Inflammatory macrophage treated with lipopolysaccharide for 1 hour (primary cell): ENCODE measurements at places on chromosomes 12 and 14.

DNA sequence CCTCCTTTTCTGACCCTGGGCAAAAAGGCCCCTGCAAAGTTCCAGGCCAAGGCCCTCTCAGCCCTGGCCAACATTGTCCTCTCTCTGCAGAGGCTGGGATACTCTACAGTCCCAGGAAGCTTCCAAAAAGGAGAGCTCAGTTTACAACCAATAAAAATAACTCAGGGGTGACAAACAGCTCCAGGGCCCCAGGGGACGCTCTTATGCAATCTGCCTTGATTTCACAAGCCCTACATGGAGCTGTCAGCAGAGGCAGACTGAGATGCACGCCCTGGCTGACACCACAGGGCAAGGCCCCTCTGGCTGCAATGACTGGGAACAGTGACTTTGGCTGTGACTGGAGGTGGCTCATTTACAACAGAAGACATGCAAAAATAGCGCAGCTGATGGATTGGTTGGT, 129.0 kb upstream of the MED13L start:
- DNase-seq = peak; percentile 92

- DNase-seq = no peak
These were observed 194.4 kb downstream of the EFCAB11 start for GRCh38 chr14:89760086-89760485.

- DNase-seq = peak; percentile 87
These were observed 1.4 kb upstream of the FOS start for GRCh38 chr14:75277008-75277814.

DNA sequence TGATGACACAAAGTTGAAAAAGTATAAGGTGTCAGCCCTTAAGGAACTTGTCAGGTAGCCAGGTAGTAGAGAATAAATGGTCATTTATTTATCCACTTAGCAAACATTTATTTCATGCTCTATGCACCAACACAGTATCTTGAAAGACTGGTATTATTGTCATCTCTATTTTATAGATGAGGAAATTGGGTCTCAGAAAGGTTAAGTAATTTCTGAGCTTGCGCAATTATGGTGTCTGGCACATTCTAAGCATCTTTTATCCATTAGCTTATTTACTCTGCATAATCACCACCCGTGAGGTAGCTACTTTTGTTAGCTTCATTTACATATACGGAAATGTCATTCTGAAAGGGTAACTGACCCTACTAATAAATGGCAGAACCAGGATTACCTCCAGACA, 2.5 kb upstream of the UTP20 start:
- DNase-seq = no peak

DNA sequence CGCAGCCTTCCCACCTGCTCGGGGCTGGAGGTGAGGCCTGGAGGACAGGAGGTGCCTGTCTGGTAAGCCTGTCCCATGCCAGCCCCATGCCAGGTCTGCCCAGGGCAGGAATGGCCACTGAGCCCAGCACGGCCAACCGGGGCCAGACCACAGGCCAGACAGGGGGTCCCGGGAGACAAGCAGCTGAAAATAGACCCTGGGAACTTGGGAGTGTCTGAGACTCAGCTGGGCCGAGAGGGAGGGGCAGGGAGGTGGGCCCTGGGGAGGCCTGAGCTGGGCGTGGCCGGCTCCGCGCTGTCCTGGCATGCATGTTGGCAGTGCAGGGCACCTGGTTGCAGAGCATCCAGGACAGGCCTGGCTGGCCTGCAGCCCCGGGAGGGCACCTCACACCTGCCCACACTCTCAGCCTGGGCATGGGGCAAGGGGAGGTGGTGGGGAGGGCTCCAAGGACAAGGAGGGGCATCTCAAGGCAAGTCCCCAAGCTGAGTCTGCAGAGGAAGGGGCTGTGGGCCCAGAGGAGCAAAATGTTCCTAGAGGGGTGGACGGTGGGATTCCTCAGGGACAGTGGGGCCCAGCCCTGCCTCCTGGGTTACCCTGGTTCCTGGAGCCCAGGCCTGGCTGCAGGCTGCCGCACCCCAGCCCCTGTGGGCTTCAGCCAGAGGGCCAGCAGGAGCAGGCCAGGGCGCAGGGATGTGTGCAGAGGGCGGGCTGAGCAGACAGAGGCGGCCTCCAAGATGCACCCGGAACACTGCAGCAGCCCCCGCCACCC, 3.2 kb upstream of the CRIP1 start:
- DNase-seq = no peak

- DNase-seq = no peak
These were observed 81.7 kb downstream of the EEA1 start for GRCh38 chr12:92847368-92847767.

DNA sequence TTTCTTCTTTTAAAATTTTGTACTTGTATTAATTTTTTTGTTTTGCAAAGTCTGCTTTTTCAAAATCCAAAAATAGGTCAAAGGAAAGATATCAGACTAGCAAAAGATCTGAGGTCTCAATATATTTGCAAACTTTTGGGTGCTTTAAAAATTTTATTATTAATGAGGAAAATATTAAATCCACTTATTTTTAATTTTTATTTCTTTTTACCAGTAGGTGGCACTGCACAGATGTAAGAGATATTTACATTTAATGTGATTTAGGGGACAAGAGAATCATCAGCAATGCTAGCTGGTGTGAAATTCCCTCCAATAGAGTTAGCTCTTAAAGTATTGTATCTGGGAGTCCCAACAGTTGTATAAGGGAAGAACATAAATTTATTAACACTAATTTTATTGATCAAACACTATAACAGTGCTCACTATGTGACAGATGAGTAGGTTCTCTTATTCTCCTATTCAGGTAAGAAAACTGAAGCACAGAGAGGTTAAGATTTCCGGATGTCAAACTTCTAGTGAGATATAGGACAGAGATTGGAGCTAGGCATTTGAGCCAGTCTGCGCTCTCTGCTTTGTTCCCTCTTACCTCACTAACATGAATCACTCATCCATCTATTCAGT, 30.5 kb downstream of the ALX1 start:
- DNase-seq = peak; percentile 24

DNA sequence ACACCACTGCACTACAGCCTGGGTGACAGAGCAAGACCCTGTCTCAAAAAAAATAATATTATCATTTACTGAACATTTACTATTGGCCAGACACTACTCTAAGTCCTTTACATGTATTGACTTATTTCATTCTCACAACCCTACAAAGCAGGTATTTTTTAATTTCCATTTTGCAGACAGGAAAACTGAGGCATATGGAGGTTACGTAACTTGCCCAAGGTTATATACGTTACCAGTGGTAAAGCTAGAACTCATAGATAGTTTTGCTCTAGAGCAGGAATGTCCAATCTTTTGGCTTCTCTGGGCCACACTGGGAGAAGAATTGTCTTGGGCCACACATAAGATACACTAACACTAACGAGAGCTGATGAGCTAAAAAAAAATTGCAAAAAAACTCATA, 5.7 kb downstream of the L3HYPDH start:
- DNase-seq = no peak

DNA sequence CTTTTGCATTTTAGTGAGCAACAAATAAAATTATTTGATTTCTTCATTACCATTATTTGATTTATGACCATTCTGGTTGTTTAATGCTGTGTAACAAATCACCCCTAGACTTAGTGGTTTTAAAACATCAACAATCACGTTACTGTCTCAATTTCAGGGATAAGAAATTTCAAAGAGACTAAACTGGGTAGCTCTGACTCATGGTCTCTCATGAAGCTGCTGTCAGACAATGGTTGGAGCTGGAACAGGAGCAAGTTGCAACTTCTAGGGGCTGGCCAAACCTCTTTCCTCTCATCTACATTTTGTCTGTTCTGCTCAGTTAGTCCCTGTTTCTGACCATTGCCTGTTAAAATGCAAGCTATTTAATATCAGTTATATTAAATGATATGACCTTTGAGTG, 517.0 kb downstream of the KCNH5 start:
- DNase-seq = no peak

GRCh38 chr12:108884116-108885012, 4.5 kb downstream of the DAO start:
- peak; percentile 95 for DNase-seq

GRCh38 chr12:89073027-89073398, 279.3 kb downstream of the DUSP6 start:
- no peak for DNase-seq

DNA sequence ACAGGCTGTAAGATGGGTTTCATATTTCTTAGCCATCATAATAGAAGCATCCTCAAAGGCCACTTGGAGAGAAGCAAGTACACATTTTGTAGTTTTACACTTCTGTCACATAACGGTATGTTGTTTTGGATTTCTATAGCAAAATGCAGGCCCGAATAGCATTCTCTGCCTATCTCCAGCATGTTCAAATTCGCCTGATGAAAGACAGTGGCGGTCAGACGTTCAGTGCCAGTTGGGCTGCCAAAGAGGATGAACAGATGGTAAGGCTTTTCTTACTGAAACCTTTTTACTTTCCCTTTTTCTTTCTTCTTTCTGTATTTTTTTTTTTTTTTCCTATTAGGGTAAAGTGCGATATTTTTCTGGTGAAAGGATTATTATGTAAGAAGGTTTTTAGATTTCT, 110.5 kb downstream of the TTLL5 start:
- DNase-seq = no peak

DNA sequence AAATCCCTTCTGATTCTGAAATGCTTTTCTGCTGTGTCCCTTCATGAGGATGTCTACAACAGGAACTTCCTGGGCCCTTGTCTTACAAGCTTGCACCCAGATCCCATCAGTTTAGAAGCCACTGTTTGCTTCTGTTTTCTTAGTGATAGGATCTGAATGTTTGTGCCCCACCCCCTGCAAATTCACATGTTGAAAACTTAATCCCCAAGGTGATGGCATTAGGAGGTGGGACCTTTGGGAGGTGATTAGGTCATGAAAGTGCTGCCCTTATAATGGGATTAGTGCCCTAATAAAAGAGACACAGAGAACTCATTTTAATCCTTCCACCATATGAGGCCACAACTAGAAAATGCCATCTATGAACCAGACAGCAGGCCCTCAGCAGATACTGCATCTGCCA, 36.0 kb upstream of the GNPNAT1 start:
- no peak for DNase-seq

- no peak for DNase-seq
These were observed 31.0 kb downstream of the DRAM1 start for GRCh38 chr12:101908395-101908794.

- DNase-seq = no peak
These were observed 4.8 kb upstream of the RAB35 start for GRCh38 chr12:120121343-120121742.

- DNase-seq = peak; percentile 28
These were observed 565 bp downstream of the SPRYD3 start for GRCh38 chr12:53078425-53079225.

DNA sequence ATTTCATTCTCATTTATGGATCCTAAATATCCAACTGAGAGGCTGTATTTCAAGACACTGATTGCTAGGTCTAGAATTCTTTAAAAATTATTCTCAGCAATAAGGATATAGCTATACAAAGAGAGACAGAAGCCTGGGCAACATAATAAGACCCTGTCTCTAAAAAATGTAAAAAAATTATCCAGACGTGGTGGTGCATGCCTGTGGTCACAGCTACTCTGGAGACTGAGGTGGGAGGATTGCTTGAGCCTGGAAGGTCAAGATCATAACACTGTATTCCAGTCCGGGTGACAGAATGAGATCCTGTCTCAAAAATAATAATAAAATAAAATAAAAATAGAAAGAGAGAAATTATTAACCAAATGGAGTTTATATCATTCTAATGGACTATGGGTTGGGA, 20.6 kb upstream of the ARID2 start:
- no peak for DNase-seq

GRCh38 chr14:74084277-74085046, at the start of the genes ALDH6A1 and LIN52:
ALDH6A1 (minus strand) TSS chr14:74084453; CDS start chr14:74084394, 59 bp downstream.
LIN52 (plus strand) TSS chr14:74084956; CDS start chr14:74084975, 19 bp downstream.
- peak; percentile 100 for DNase-seq

DNA sequence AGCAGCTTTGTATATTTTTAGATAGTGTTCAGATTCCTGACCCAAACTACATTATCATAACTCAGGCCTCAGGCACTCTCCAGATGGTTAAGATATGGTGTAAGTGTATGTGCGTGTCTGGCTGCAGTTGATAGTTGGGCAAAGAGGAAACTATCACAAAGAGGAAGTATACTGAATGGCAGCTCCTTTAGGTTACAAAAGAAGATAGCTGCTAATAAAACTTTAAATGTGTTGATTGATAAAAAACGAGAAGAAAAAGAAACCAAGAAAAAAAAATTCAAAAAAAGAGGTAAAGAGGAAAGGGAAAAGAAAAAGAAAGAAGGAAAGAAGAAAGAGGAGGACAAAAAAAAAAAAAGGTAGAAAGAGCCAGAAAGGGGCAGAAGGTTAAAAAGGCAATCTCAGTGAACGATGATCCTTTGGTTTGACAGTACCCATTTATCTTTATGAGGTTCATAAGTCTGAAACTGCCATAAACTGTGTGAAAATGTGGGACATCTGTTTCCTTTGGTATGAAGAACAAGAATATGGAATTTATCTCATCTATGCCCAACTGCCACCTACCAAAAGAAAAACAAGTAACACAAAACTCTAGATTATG, 42.2 kb downstream of the TAOK3 start:
- DNase-seq = peak; percentile 77

DNA sequence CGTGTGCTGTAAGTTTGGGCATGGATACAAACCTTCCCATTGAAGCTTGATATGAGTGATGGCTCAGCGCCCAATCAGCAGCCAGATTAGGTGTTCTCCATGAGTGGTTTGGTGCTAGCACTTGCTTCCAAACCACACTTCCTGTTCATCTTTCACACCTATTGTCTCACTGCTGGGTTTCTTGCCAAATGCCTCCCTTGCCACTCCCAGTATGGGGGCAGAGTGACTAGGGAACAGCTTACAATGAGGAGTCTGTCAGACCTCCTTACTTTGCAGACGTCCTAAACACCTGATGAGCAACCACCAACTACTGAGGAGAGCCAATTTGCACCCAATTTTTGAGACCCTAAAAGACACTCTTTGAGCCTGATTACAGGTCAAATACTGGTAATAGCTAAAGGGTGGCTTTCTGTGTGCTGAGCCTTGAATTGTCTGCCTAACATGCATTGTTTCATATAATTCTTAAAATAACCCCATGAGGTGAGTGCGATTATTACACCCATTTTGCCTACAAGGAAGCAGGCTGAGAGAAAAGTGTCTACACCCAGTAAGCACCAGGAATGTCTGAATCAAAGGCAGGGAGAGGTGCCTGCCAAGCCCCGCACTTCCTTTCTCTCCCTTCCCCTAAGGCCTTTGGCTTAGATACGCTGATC, 48.4 kb upstream of the FOS start:
- DNase-seq = peak; percentile 45

DNA sequence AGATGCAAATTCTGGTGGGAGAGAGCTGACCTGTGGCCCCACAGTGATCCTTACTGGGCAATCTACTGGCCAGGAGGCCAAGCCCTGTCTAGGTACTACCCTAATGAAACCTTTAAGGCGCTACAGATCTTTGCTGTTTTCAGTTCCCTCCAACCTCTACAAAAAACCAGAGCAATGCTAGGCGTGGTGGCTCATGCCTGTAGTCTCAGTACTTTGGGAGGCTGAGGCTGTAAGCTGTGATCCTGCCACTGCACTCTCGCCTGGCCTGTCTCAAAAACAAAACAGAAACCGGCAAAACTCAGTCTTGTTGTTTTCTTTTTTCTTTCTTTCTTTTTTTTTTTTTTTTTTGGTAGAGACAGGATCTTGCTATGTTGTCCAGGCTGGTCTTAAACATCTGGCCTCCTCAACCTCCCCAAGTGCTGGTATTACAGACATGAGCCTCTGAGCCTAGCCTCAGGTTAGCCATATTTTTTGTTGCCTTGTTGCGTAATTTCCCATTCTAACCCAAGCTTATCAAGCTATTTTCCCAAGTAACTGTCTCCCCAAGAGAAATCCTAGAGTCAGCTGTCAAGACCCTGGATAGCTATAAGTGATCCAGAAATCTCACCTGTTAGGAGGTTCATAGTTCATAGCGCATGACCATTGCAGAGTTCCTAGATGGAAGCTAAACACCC, 2.8 kb downstream of the ETFBKMT start:
- no peak for DNase-seq

GRCh38 chr14:75184492-75184891, 8.1 kb upstream of the TMED10 start:
- peak; percentile 68 for DNase-seq
